Ovary (tissue), 10 donors: ENCODE measurements at places on chromosomes 12 and 14. TPM values are rescaled to one million over a fixed set of nuclear protein-coding genes. Genes with fewer than 3 reads are reported as not detected.
A peak's percentile ranks its signal among the peaks of the same experiment; 100 is the strongest.

Gene CACNA1C
- total RNA-seq: 4.8 TPM

Gene CLEC1A
- total RNA-seq: 4.5 TPM

- no peaks in the 10 kb centered on the region for H3K36me3 ChIP-seq
- no peak overlapping the region for H3K27ac ChIP-seq
- H3K4me1 ChIP-seq: peaks cover 4% of the 10 kb centered on the region
- H3K27me3 ChIP-seq: peaks cover 11% of the 10 kb centered on the region
- no peak overlapping the region for H3K4me3 ChIP-seq
Measured at GRCh38 chr14:94773061-94773648, 3.2 kb upstream of the GSC start.

DNA sequence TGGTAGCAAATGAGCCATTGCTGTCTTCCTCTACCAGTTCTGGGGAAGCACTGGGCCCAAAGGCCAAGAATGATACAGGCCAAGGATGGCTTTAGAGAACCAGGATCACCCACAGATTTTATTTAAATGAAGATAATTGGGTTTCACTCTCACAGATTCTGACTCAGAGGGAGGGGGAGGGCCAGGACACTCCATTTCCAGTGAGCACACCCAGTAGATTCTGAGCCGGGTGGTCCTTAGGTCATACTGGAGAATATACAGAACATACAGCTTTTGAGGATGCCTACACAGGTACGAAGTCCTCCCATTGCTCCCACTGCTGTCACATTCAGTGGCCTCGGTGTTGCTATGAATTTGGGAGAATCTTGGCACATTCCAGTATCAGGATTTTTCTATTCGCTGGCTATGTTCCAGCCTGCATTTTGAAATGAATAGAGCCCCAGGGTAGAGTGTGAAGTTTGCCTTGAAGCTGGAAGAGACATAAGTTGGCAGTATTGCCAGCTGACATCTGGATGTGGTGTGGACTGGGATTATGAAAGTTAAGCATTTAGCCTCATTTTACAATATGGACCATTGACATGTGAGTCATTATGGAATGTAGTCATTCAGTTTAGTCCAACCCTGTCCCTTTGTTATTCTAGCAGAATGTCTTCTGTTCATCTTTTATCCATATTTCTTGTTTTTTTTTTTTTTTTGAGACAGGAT is 45.8 kb upstream of the POC1B start:
- H3K27ac ChIP-seq: no peak overlapping the region
- H3K4me3 ChIP-seq: no peak overlapping the region
- H3K4me1 ChIP-seq: peaks cover 4% of the 10 kb centered on the region
- DNase-seq: no peak

Gene IL31
- not detected for total RNA-seq

Gene B4GALNT1
- total RNA-seq: 1.5 TPM

Gene KRT6C
- total RNA-seq: not detected

GRCh38 chr14:90419200-90419599 is 22.4 kb downstream of the CALM1 start:
- DNase-seq: peak; percentile 90
- no peaks in the 10 kb centered on the region for H3K4me1 ChIP-seq
- no peak overlapping the region for H3K27ac ChIP-seq
- no peaks in the 10 kb centered on the region for H3K27me3 ChIP-seq
- no peaks in the 10 kb centered on the region for H3K36me3 ChIP-seq

Gene CLEC2D
- 15.2 TPM for total RNA-seq

DNA sequence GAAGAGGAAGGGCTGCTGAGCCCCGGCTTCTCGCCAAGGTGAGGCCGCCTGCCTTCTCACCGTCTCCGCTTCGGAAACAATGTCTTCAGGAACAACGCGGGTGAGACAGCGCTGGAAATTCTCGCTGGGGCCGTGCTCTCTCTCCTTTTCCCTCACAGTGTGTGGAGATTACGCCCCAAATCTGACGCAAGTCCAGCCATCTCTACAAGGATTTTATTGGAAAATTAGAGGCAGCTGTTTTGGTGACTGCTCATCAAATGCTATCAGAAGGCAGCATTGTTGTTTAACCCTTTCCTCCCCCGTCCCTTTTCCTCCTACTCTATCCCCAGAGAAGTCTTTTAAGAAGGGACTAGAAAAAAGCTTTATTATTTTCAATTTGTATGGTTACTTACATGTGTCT is 53.5 kb downstream of the PIWIL1 start:
- H3K4me1 ChIP-seq: no peaks in the 10 kb centered on the region
- no peaks in the 10 kb centered on the region for H3K36me3 ChIP-seq
- H3K27ac ChIP-seq: no peak overlapping the region
- no peak for DNase-seq
- H3K4me3 ChIP-seq: no peak overlapping the region

Gene RAPGEF3
- 93.5 TPM for total RNA-seq
